Femur (tissue), 1 donor: ENCODE measurements at places on chromosomes 5 and 9.
A peak's percentile ranks its signal among the peaks of the same experiment; 100 is the strongest.

- DNase-seq = no peak
These were observed 28.1 kb downstream of the RIGI start for GRCh38 chr9:32497921-32498320.

- DNase-seq = no peak
These were observed 20.9 kb downstream of the FABP6 start for GRCh38 chr5:160250226-160250625.

GRCh38 chr9:109923471-109923760 lies 143.4 kb downstream of the PALM2AKAP2 start:
- DNase-seq = peak; percentile 68

DNA sequence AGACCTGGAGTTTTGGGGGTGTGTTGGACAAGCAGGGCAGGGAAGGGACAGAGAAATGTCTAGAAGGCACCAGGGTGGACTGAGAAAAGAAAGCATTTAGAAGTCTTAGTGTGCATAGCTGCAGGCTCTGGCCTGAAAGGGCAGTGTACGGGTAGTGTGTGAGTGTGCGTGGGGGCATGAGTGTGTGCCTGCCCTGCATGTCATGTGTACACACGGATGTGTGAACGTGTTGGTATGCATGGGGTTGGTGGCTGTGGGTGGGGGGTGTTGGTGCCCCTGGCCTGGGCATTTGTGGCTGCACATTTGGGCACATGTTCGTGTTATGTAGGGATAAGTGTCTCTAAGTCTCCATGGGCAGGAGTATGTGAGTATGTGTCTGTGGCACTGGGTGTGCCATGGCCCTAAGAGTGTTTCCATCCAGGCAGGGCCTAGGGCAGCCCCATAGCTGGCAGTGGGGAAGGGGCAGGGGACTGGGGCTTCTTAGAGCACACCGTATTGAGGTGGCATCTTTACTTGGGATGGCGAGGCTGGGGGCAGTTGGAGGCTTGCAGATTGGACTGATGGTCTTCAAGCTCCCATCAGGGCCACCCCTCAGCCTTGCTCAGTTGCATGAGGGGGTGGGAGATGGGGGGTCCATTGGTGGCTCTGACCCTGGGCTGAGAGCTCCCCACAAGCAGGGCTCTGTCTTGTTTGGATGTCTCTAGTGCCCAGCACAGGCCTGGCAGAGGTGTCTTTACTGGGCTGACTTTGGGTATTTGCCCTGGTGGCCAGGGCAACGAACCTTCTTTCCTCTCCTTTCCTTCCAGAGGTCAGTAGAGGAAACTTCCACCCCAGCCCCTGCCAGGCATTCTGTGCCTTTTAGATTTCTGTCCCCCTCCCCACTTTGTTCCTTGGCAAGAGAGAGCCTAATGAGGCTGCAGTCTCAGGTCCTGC lies 15.0 kb downstream of the PSD2 start:
- DNase-seq = no peak

- no peak for DNase-seq
These were observed 188.7 kb downstream of the HSPA4 start for GRCh38 chr5:133240425-133241091.

- no peak for DNase-seq
These were observed 859 bp upstream of the GRIA1 start for GRCh38 chr5:153489611-153490010.

DNA sequence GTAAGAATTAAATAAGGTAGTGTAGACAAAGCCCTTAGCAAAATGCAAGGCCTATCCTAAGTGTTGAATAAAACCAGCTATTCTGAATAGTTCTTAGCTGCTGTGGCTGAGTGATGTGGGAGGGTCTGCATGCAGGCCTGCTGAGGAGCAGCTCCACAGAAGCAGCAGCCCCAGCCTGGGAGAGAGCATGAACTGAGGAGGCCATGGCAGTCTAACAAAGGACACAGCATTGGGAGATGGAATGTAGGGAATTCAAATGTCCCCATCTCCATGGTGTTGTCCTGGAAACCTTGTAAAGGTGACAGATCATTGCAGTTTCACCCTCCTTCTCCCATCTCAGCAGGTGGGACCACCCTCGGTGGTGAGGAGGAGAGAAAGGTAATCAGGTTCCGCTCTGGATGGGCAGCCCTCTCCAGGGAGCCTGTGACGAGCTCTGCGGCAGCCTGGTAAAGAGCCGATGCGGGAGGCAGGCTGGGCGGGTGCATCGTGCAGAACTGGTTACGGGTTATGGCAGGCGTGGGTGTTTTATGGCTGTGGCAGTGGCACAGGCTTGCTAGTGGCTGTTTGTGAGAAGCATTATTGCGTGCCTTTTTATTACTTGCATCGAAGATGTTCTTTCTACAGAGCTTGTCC lies 199.9 kb upstream of the GLRA1 start:
- no peak for DNase-seq

DNA sequence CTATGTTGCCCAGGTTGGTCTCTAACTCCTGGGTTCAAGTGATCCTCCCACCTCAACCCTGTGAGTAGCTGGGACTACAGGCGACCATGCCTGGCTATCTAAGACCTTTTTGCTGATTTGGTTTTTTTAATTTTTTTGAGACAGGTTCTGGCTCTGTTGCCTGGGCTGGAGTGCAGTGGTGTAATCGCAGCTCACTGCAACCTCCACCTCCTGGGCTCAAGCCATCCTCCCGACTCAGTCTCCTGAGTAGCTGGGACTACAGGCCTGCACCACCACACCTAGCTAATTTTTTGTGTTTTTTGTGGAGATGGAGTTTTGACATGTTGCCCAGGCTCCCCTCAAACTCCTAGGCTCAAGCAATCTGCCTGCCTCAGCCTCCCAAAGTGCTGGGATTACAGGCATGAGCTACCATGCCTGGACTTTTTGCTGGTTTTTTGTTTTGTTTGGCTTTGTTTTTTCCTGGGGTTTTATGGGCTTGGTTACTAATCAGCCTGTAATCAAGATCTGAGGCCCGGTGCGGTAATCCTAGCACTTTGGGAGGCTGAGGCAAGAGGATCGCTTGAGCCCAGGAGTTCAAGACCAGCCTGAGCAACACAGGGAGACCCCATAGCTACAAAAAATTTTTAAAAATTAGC lies 3.6 kb downstream of the CYSTM1 start:
- no peak for DNase-seq

DNA sequence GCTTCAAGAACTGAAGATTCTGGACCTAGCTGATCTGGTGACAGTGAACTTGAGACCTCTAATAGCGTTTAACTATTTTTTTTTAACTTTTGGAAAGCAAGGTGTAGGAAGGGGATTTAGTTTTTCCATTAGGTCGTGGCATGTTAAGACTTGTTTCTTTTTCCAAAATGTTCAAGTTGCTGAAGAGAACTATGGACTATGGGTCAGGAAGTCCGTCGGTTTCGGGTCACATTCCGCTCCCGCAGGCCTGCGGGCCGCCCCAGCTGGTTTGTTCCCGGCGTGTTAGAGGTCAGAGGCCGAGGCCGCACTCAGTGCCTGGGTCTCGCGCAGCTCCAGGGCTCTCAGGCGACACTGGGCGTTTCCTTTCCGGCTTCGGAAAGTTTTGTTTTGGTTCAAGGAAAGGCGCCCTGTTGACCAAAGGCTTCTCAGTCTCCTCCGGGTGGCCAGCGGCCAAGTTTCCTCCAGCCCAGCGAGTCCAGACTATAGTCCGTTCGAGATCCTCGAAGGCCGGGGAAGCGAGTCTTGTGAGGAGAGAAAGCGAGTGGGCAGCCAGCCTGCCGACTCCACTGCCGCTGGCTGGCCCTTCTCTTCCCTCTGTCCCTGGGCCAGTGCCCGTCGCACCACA lies 586 bp upstream of the FCHO2 start:
- DNase-seq = peak; percentile 88

DNA sequence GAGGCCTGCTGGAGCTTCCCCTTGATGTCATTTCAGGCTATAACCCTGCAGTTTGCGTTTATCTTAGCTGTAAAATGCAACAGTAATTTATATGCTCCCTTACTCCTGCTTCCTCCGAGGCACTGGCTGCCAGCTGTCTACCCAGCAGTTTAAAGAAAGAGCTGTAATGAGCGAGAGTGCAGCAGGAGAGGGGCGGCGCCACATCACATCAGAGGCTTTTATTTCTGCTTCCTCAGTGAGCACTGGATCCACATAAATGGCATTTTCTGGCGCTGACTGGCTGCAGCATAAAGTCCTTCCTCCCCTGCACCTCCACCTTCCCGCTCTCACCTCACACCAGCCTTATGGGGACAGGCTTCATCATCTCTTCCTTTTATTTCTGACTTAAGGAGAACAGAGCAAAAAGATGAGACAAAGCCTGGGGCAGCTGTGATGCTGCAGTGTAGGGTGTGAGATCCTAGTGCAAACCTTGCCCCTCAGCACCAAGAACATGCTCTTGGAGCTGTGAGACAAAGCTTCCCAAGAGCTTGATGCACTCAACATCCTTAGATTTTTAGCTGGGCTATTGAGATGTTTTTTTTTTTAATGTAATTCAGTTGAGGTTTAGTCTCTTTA lies 829.6 kb upstream of the ZNF608 start:
- DNase-seq = peak; percentile 62

- peak; percentile 59 for DNase-seq
These were observed 307.9 kb downstream of the FBXL7 start for GRCh38 chr5:15807871-15808270.

GRCh38 chr9:136050701-136051452 lies 44.2 kb downstream of the NACC2 start:
- DNase-seq = peak; percentile 58

- no peak for DNase-seq
These were observed 207.0 kb upstream of the ACO1 start for GRCh38 chr9:32177396-32177795.
